ENCODE measurements at places on chromosomes 5 and 9.

- no peak for DNase-seq
Observed at GRCh38 chr9:6209966-6210365, 5.6 kb upstream of the IL33 start.

DNA sequence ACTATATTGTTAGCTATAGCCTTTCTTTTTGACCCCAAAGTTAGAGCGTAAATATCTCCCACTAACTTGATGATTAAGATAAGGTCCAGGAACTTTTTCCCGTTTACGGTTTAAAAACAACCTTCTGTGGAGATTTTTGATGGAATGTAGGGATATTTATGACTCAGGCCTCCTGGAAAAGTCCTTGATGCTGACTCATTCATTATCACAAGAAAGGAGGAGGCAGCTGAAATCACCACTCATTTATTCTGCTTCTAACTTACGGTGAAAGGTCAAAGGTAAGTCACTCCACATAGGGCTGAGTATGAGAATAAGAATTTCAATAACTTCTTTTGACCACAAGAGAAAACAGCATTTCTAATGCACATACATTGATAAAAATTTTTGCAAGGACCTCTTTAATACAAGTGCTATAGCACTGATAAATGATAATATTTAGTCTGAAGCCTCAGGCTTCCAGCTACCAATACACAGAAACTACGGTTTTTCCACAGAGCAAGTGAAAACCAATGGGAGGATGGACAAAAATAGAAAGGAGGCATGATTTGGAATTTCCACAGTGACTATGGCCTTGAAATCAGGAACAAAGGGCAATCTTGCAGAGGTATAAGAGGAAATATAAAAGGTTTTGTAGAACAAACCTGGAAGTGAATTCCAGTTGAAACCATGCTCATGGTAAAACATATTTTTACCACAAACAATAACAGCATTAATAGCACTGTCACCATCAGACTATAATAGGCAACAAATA lies 146.5 kb downstream of the PPP2R2B start:
- DNase-seq, result peak; percentile 69

GRCh38 chr5:141504216-141504615 lies 15.3 kb downstream of the PCDHGC5 start:
- DNase-seq, result no peak

DNA sequence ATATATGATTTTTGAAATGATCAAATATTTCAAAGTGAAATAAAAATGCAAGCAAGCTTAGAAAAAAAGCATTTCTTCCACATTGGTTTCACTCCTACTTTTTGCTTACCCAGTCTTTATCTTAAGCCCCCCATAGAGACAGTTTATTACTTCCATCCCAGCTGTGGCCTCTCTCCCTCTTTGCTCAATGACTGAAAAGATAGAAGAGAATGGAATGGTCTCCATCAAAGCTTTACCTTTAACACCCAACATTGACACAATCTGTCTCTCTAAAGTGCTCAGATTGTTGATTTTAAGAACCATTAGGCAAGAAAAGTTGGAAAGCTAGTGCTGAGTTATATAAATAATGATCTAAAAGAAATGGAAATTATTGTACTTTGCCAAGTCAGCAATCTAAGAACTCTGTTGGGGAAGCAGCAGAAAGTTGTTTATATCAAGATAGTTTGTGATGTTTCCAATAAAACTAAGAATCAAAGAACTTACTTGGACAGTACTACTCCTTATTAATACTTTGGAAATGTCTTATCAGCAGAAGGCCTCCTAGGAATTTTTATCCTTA lies 277.5 kb upstream of the NREP start:
- no peak for DNase-seq

DNA sequence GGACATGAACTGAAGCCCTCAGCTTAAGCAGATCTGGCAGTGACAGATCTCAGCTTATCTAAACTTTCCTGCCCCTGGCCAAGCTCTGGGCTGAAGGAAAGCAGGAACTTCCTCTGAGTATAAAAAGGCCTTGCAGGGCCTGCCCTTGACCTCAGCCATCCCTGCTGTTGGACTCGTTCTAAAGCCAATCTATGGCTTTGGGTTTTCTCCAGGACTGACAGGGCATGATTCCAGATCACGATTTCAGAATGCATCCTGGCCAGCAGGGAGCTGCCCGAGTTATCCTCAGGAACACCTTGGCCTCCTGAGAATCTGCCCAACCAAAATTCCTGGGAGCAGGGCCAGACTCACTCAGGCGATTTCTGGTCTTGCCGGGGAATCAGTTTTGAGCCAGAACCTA lies 502.7 kb downstream of the TLE4 start:
- no peak for DNase-seq

- no peak for DNase-seq
Observed at GRCh38 chr5:74376187-74376586, 264.3 kb downstream of the ENC1 start.

- no peak for DNase-seq
Observed at GRCh38 chr5:132414634-132415378, 45.3 kb downstream of the SLC22A5 start.

GRCh38 chr5:1507457-1507856 lies 16.3 kb downstream of the LPCAT1 start:
- DNase-seq, result no peak

DNA sequence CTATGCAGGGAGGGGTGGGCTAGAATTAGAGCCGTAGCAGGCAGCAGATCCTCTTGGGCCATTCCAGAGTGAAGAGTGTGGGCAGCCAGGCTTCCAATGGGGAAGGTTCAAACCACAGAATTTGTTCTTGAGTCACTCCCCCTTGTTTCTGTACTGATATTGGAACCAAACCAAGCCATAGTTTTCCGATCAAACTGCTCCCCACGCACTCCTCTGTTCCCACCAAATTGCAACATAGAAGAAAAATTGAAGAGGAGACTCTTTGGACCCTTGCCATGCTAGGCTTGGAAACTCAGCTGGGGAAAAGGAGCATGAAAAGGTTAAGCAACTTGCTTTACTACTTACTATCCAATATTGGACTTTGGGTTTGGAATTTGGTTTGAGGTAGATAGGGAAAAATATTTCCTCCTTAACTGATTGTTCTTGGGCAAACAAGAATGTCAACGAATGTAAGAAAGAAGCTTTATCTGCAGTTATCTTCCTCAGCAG lies 165.8 kb upstream of the NR3C1 start:
- DNase-seq, result no peak

- DNase-seq, result no peak
Observed at GRCh38 chr5:117461403-117461802, 886.8 kb upstream of the SEMA6A start.

DNA sequence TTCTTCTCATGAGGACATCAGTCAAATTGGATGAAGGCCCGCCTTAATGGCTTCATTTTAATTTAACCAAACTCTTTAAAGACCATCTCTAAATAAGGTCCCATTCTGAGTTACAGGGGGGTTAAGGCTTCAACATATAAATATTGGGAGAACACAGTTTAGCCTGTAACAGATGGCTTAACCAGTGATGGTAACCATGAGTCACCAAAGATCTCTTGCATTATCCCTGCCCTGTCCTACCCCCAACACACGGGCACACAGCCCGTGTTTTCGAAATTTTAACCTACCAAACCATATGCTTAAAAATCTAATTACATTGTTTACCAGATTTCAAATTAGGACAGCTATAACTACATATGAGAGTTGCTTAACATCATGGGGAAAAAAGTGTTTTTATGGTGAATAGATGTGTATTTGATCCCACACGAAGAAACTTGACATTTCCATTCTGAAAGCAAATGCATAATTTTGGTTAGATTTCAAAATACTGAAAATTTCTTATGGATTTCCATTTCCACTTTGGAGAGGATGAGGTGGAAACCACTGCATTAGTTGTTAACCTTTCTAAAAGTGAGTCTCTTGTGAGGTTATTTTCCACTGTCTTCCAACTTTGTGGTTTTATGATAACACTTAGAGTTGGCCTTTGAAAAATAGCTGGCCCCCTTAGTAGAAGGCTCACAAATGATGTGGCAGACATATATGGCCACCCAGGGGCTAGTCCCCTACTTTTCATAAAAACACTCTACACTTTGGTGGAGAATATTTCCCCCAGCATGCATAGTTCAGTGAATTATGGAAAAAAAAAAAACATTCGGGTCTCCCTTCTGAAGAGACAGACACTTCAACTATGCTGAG lies 849.3 kb downstream of the TLE1 start:
- no peak for DNase-seq

DNA sequence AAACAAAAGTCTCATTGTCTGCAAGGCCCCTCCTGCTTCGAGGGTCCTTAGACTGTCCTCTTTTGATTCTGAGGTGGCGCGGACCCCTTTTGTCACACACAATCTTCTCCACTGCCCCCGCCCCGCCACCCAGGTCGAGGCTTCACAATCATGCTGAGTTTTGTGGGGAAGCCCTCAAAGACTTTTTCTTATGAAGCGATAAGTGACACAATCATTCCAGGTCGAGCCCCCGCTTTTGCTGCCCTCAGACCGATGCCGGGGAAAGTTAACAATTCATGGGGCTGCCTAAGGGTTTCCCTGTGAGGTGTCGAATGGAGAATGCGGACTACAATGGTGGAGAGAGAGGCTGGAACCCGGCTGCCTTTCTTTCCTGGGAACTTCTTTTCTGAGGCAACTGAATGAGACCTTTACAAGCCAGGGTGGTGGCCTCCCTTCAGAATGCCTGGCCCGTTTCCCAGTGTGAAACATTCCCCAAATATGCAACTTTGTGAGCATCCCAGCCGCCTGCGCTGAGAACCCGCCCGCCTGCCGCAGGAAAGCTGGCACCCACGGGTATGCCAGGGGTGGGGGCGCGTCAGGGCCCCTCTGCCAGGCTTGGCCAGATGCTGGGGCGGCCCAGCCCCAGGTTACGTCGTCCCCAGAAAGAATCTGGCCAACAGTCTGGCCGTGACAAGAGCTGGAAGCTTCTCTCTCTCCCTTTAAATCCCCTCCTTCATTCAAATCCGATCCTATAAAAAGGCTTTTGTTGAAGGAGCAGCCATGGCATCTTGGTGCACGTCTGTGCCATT lies 71.9 kb downstream of the MAP1B start:
- DNase-seq, result no peak

- DNase-seq, result no peak
Observed at GRCh38 chr5:175344331-175345195, 99.4 kb downstream of the DRD1 start.

GRCh38 chr5:79824444-79824843 lies 134.8 kb downstream of the CMYA5 start:
- no peak for DNase-seq

- no peak for DNase-seq
Observed at GRCh38 chr9:110742741-110743371, 74.3 kb downstream of the MUSK start.

DNA sequence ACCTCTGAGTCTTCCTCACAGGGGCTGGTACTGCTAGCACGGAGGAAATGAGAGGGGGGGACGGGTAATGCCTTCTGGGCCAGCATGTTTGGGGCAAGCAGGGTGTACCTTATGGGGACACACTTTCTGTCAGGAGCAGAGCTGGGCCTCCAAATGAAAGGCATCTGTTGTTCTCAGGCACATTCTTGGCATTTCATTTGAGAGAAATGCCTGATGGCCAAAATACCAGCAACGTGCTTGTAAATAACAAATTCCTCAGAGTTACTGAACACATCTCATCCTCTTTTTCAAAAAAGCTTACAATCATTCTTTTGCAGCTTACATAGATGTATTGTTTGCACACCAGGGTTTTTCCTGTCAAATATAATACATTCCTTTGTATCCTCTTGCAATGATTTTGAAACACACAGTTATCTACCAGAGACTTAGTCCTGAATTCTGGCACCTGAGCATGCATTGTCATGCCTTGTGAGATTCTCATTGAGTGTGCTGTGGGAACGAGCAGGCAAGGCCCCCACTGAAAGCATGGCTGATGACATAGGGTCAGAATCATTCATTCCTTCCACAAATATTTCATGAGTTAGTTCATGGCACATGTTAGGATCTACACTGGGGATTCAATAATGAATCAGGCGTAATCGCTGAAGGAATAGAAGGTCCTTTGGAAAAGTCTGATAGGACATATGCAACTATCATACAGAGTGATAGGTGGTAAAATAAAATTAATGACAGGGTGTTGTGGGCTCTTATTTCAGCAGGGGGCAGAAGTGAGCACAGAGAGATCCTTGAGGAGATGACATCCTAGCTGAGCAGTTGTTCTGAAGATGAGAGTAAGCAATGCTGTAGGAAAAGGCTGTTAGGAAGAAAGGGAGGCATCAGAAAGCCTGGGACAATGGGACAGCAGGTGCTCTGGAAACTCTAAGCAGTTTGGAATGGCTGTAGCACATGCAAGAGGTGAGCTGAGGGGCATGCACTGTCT lies 260.9 kb upstream of the TUT7 start:
- DNase-seq, result no peak

DNA sequence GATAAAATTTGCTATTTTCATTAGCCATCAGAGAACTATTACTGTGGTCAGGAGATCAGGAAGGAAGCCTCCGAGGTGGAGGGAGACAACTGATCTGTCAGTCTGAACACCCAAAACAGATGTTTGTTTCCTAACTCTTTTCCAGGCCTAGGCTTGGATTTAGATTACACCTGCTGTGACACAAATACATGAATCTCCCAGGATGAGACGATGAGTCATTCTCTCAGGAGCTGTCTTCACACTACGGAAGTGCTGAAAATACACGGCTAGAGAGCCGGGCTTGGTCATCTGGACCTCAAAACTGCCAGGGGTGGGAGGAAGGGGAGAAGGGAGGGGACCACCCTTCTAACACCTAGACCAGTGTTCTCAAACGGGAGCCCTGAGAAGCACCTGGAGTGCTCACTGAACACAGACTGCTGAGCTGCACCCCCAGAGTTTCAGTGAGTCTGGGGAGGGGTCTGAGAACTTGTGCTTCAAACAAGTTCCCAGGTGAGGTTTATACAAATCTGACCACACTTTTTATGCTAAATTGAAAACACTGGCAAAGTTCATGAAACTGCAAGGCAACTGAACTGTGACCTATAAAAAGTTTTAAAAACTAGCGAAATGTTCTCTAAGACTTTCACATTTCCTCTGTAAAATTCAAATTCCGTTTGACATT lies 80.3 kb upstream of the EQTN start:
- DNase-seq, result no peak

DNA sequence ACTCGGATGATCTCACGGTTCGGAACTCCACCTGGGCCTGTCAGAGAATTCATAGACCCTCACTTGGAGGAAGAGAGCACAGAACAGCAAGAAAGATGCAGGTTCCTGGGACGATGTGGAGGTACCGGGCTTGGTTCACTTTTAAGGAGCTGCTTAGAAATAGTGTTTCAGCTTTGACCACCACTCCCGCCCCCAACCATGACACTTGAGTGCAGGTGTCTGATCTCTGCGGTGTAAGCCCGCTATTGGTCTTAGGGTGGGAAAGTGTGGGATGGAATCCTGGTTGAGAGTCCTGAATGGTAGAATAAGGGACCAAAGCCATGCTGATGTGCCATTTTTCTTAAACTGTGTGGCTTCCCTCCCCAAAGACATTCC lies 97.2 kb upstream of the LMX1B start:
- no peak for DNase-seq

DNA sequence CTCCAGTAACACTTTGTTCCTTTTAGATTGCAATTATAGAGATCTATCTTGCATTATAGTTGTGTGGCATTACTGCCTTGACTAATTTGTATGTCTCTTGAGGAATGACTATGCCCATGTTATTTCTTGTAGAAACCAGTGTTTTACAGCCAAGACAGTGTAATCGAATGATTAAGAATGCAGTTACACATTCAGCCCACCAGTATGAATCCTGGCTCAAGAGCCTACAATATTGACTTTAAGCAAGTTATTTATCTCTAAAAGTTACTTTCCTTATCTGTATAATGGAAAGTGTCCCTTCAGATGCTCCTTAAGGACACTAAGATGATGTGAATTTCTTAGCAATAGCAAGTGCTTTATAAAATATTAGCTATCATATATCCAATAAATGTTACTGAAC lies 9.7 kb upstream of the SNX24 start:
- no peak for DNase-seq

- DNase-seq, result no peak
Observed at GRCh38 chr9:114372921-114373448, 14.8 kb downstream of the AKNA start.

GRCh38 chr9:33155393-33155792 lies 11.7 kb downstream of the B4GALT1 start:
- DNase-seq, result no peak

Measured in Panc1 (cell line).